T-helper 2 cell treated with Interferon-gamma antibody and Interleukin-4, amounts not matched to agents 5 μg/mL and 100 μg/mL, for 36 hours (primary cell): ENCODE measurements at places on chromosomes 1 and 21.

- no peak for DNase-seq
Measured at GRCh38 chr1:18644973-18645746, 14.5 kb downstream of the PAX7 start.

DNA sequence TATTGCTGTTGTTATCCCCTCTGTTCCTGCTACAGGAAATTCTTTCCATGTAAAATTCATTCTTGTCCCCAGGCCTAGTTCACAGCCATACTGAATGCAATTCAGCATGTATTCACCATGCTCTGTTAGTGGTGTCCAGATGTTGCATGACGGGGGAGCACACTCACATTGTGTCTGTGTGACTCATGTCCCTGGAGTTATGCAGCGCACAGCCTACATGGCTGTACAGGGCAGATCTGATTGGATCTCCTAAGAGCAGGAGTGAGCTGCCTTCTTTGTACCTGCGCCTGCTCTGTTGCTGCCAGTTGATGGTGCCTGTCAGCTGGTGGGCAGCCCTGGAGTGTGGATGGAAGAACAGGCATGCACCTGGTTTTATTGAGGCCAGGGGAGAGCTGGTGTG is 17.6 kb downstream of the HTR6 start:
- no peak for DNase-seq

DNA sequence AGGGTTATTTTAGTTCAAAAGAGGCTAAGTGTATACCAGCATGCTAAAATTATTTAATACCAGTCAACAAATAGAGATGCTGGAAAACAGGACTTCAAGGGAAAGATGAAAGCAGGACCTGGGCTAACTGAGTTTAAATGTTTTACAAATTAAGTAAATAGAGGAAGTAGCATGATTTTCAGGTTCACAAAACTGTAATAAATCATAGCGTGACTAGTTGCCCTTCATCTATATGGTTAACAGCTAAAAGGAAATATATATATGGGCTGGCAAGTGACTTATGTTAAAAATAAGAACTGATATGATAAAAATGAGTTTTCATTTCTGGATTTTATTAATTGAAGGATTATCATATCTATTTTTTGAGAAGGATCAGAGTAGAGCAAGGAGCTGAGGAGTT is 25.6 kb downstream of the DPYD start:
- no peak for DNase-seq

DNA sequence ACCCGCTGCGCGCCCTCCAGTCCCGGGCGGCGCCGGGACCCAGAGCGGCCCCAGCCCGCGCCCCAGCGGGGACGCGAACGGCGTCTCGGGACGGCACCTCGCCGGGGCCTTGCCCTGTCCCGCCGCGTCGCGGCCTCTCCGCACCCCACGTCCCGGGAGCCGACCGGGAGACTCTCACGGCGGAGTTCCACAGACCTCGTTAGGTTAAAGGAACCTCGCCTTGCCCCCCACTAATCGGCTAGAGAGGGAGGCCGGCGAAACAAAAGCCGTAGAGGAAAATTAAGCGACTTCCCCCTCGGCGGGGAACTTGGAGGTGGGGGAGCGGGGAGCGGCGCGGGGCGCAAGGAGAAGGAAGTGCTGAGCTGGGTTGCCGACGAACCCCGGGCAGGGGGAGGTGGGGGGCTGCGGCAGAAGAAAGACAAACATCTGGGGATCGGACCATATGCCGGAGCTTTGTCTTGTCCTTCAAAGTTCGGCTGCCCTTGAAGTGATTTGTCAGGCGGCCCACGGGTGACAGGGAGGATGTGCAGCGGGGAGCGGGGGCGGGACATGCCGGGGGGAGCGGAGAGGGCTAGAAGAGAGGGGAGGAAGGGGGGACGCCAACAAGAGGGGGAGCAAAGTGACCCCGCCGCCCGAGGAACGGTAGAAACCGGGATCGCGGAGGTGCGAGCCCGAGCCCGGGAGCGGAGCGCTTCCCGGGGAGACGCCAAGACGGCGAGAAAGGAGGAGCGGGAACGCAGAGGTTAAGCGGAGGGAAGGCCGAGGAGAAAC is 120.0 kb upstream of the RRP15 start:
- no peak for DNase-seq

GRCh38 chr1:21436488-21437340 is 3.2 kb upstream of the NBPF3 start:
- DNase-seq, result no peak

DNA sequence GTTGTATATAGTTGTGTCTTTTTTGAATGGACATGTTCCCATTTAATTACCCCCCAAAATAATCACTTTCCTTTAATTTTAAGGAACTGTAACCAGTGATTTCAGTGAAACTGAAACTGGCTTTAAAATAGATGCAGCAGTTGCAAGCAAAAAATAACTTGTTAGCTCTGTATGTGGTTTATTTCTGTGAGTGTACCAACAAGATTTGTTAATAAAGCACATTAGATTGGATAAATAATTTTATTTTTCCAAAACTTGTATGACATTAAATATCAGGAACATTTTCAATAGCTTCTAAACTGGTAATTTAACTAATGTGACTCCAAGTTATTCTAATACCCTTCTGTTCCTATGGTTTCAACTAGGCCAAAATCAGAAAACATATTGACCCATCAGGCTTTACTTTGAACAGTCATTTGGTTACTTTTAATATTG is 184.3 kb upstream of the CACYBP start:
- no peak for DNase-seq

- DNase-seq, result no peak
Measured at GRCh38 chr1:55828044-55828443, 612.9 kb upstream of the USP24 start.

- no peak for DNase-seq
Measured at GRCh38 chr1:72650843-72651435, 368.6 kb upstream of the NEGR1 start.

DNA sequence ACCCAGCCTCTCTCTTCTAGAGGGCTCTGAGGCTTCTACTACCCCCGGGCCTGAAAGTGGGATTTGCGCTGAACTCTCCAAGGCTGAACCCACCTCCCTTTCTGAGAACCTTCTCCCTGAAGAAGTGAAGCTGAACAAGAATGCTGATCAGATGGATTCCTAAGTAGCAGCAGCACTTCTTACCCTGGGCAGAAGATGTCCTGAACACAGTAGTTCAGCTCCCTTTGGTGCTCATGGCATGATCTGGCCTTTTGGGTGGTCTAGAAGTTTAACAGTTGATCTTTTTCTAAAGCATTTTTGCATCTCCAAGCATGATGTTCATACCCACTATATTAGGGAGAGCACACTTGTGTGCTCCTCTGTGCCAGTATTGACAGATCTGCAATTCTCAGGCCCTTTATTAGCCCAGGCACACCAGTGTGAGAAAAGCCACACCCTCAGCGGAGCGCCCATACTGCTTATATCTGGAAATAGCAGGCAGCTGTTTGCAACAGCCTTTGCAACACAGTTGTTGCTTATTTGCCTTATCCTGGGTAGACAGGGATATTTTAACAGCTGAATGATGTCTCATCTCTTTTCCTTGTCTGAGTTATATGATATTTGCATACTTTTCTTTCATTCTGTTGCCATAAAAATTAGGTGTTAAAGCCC is 34.2 kb downstream of the CNN3 start:
- no peak for DNase-seq

DNA sequence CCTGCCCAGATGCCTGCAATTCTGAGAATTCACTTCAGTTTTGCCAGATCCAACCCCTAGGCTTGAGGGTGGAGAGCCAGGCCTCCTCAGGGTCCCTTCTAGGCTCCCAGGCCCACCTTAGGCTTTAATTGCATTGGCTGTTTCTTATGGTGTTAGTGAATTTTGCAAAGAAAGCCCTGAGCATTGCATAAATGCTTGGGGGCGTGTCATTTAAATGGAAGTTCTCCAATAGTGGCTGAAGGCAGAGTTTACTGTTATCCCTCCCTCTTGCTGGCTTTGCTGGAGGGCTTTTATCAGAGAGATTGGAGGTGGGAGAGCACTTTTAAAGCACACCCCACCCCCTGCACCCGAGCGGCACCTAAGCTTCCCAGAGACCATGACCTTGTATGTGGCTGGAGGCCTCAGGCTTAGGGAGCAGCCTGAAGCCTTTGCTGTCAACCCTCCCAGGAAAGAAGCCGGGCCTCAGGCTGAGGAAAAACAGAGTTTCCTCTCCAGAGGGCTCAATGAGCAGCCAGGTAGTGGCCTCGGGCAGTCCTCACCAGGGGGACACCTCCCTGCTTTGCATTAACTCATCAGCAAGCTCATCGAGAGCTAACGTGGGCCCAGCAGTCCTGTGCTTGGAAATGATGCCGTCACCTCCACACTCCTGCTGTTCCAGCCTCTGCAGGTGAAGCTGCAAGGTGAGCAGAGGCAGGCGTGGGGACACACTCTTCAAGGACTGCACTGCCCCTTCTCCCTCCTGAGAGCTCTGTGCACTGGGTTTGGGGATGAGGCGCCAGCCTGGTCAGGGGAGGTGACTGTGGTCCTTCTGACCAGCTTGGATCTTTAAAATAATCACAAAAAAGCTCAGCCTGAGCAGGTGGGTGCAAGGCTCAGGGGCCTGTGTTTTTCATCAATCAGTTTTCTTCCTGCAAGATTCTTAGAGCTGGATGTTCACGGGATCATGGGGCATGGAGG is 58.0 kb downstream of the STUM start:
- no peak for DNase-seq

DNA sequence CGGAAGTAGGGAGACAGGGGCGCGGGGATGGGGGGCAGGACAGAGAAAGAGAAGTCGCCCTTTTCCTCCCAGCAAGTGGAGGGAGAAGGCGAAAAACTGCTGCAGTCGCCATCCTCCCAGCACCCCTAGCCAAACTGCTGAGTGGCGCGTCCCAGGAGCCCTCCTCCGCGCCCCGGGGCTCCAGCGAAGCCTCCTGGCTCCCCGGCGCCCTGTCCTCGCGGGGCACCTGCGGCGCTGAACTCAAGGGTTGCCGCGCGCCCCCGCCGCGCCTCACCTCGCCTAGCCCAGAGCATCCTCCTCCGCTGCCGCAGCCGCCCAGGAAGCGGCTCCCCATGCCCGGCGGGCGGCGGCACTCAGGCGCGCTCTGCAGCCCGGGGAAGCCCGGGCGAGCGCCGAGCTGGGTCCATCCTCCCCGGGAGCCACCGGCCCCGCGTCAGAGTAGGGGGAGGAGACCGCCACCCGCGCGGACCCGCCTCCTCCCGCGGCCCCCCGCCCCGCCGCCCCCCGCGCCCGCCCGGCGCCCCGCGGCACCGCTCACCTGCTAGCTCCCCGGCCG is at the start of gene DAB1:
TSS of gene DAB1 (minus strand) at position 405 of the 556 bp plus-strand sequence. CDS start 133,030 bp downstream, outside the sequence.
- DNase-seq, result no peak

GRCh38 chr1:100184536-100184935 is 6.5 kb upstream of the LRRC39 start:
- DNase-seq, result no peak

DNA sequence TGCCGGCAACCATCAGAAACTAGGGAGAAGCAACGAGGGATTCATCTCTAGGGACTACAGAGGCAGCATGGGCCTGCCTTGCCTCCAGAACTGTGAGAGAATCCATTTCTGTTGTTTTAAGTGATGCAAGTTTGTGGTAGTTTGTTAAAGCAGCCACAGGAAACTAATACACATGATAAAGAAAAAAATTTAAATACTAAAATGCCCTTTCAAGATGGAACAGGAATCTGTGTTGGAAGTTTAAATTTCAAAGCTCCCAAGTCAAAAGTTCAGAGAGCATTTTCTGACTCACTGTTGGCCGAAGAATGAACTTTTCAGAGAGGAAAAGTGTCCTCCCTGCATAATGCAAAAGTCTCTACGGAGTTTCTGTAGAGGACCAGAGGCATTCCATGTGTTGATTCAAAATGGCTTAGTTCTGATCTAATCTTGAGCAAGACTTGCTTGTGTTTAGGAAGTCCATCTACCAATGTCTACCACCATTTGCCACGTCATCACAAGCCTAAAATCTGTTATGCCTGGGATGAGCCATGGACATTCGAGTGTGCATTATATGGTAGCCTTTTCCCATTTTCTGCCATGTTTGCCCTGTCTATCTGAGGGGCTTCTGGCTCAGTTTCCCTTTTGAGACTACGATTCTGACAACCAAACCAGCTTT is 22.4 kb upstream of the ARHGAP29 start:
- DNase-seq, result no peak

GRCh38 chr1:23097316-23097715 is 71.3 kb downstream of the LUZP1 start:
- DNase-seq, result no peak

GRCh38 chr1:159011751-159012150 is 2.0 kb downstream of the IFI16 start:
- DNase-seq, result no peak

DNA sequence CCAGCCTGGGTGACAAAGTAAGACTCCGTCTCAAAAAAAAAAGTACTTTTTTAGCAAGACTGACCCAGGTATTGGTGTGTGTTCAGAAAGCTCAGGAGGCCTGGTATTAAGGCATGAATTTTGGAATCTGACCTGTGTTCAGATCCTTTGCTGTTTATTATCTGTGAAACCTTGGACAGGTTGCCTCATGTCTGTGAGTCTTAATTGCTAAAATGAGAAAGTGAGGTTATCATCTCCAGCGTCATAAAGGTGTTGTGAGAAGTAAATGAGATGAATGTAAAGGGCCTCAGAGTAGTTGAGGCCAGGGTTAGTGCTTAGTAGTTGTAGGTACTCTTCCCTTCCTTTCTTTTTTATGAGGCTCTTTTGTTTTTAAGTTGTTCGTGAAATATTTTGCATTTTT is 2.8 kb downstream of the C1orf50 start:
- no peak for DNase-seq

GRCh38 chr1:104100115-104100514 is 350.4 kb downstream of the AMY1C start:
- DNase-seq, result no peak

GRCh38 chr1:40981691-40982448 is 2.4 kb downstream of the CTPS1 start:
- DNase-seq, result no peak

DNA sequence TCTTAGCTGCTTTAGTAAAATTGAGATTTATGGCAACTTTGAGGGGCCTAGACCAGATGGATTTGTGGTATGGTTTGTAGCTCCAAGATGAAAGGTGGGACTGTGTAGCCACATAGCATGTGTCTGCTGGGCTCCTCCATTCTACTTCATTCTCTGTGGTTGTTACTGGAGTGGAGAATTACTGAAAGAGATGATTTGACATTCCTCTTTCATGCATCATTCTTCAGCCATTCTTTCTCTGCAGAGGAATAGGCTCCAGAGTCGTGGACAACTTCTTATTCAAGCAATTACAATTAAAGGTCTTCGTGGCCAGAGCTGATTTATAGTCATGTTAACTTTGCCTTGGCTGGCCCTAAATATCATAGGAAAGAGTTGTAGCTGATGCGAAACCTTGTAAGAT is 328.9 kb downstream of the PAPPA2 start:
- DNase-seq, result no peak

DNA sequence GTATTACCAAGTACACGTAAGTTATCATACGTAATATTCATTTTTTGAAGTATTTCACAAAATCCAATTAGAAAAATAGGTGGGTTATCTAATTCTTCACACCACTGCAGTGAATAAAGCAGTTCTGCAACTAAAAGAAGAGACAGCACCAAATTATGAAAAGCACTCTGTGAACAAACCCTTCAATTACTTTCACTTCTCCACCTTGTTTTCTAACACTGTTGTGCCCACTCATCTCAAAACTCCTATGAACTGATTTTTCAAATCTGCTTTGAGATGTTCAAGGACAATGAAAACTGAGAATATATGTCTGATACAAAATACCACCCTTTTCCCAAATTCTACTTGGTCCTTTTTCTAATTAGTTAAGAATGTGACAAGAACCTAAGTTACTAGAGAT is 39.4 kb downstream of the LTN1 start:
- DNase-seq, result no peak
